ENCODE measurements at places on chromosomes 5 and 9.

GRCh38 chr9:129863059-129863690 is 27.9 kb downstream of the USP20 start:
- peak; percentile 100 for DNase-seq

GRCh38 chr5:148913985-148914431 is 87.6 kb downstream of the ADRB2 start:
- DNase-seq = peak; percentile 19

DNA sequence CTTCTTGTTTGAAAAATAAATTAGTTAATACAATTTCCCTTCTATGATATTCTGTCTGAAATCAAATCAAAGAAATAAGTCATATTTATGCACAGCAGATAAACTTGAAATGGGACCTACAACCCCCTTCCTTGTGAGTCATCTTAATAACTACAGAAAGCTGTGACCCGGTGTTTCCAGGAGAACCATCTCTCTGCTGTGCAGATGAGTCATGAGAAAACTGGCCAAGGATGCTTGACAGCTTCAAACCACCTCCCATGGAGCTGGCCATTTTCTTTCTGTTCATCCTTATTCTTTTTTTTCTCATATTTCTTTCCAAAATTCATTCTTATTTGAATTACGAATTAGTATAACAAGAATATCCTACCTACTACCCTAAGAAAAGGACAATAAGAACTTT is 43.4 kb upstream of the NR4A3 start:
- no peak for DNase-seq

- no peak for DNase-seq
These were observed 22.0 kb downstream of the MAST4 start for GRCh38 chr5:66617991-66618768.

DNA sequence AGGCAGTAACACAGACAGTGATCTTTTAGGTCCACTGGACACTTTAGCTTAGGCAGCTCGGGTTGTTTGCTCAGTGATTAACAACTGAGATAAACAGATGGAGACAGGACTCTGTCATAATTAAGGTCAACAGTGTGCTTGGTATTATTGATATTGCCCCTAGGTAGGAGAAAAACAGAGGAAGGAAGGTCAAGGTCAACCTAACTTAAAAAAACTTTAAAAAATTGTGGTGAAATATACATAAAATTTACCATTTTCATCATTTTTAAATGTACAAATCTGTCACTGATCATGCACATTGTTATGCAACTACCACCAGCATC is 2.1 kb upstream of the HSPA4 start:
- DNase-seq = no peak

GRCh38 chr5:169146158-169146557 is 154.8 kb downstream of the SLIT3 start:
- DNase-seq = no peak

Data from hematopoietic multipotent progenitor cell treated with erythropoietin and hydrocortisone succinate and interleukin-3 and kit ligand, for 6 days (in vitro differentiated cells).